Activated CD8-positive, alpha-beta memory T cell treated with anti-CD3 and anti-CD28 coated beads for 1 hour (primary cell): ENCODE measurements at places on chromosomes 4 and X.

DNA sequence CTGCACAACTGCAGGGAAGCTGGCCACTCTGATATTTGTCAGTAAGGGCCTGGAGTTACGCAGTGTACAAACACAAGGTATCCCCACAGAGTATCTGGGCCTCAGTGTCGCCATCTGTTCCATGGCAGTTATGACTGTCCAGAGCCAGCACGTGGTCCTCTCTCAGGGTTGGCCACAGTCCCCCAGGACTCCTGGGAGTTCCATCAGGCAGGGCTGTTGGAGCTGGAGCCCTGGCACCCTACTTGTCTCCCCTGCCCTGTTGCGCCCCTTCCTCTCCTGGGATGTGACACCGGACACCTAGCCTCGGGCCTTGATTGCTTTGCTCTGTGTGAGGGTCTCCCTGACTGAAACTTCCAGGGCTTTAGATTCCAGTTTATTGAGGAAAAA lies 8.4 kb downstream of the HTRA3 start:
- no peak for DNase-seq

GRCh38 chr4:88900432-88900831 lies 156.6 kb downstream of the FAM13A start:
- no peak for DNase-seq

DNA sequence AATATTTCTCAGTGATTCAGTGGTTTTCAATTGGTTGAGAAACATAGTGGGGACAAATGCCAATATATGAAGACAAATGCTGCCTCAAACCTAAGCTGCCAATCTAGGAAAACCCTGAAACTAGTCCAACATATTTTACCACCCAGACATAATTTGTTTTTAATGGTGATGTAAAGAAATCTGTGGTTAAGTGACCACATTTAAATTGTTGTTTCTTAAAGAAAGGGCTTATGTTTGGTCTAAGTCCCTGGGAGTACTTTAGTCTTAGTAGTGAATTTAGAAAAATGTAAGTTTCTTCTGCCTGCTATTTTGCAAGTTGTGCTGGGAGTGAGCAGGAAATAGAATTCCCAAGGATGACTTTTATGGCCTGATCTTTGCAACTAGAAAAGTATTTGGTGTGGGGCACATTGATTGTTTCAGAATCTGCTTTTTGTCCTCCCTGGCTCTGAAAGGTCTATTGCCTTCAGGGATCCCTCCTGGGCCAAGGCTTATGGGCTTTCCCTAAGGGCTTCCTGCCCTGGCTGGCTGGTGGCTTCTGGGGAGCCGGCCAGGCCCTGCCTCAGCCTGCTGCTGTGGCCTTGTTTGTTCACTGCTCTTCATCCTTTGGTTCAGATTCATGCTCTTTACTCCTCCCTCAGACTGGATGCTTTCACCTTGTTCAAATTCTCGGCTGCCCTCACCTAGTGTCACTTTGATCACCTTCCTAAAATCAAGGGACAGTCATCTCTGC lies 169.8 kb upstream of the JADE1 start:
- no peak for DNase-seq

DNA sequence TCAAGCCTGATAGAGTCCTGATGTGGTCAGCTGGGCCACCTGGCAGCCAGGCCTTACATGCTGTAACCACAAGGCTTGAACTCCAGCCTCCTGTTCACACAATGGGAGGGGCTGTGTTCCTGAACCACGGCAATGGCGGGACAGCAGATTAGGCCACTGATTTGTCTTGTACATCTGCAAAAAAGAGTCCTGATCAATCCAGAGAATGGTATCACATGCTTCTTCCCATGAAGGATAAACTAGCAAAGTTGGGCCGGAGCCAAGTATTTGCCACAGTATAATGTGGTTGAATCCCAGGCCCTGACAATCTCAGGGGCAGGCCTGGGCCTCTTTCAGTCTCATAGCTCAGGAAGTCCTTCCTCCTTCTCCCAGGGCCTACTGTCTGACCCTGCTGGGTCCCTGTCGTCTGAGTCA lies 2182.5 kb upstream of the AGA start:
- DNase-seq: no peak

- no peak for DNase-seq
These were observed 7.9 kb downstream of the GPR101 start for GRCh38 chrX:137025930-137026329.

DNA sequence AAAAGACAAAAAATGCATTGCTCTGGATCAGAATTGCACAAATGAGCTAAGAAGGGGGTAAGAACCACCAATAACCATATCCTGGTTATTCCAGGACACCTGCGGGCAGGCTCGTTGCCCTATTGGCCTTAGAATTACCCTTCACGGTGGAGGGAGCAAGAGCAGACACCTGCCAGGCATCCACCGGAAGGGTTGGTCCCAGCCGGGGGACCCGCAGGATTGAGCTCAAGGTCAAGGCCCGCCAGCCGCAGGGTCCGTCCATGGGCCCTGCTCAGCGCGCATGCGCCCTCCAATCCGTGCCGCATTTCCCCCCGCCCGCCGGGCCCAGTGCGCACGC lies 575 bp downstream of the SLC25A6 start:
- DNase-seq: peak; percentile 60

DNA sequence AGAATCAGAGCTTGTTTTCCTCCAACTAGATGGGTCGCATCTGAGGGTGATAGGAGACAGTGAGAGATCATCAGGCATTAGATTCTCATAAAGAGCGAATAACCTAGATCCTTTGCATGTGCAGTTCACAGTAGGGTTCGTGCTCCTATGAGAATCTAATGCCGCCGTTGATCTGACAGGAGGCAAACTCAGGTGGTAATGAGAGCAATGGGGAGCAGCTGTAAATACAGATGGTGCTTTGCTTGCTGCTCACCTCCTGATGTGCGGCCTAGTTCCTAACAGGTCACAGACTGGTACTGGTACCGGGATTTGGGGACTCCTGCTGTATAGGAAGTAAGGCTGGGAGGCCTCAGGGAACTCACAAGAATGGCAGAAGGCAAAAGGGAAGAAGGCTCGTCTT lies 276.5 kb downstream of the FAT4 start:
- no peak for DNase-seq

GRCh38 chr4:107492566-107492965 lies 227.5 kb downstream of the PAPSS1 start:
- DNase-seq: no peak

GRCh38 chr4:11152684-11153083 lies 276.0 kb downstream of the HS3ST1 start:
- DNase-seq: no peak

- no peak for DNase-seq
These were observed 132.7 kb downstream of the TMEM164 start for GRCh38 chrX:110135618-110136017.

DNA sequence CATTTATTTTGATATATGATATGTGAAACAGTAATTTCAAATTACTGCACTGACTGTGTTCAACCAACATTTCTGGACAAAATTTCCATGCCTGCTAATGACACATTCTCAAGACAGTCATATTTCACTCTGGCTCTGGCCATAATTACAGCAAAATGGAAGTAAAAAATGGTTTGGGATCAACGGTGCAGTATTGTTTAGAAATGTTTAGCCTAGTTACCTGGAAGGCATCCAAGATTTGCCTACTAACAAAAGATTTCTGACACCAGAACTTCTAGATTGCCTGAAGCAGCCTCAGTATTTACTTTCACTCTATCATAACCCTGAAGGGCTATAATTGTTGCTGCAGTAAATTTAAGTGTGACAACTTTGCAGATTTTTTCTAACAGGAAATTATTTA lies 416.3 kb downstream of the PCDH10 start:
- no peak for DNase-seq

DNA sequence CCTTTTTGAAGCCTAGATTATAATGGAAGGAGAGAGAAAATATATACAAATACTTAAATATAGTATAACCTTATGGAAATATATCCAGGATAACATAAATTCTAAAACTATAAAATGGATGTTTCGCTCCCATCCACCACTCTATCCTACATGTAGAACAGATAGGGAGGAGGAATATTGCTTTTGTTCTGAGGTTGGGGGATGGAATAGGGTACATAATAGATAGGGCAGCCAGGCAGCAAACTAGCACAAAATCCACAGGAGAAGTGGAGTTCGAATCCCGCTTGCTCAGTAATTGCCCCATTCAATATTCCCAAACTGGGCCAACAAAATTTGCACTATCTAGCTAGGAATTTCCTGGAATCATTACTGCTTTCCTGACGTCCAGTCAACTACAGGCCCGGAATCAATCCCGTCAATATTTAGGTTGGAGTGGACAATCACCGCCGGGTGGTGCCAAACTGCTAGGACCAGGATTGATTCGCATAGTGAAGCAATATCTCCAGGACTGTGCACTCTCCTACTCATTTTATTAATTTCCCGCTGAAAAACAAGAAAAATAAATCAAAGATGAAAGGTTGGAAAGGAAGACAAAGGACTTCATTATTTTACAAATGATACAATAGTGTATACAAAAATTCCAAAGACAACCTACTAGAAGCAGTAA lies 40.4 kb upstream of the PAPSS1 start:
- no peak for DNase-seq

DNA sequence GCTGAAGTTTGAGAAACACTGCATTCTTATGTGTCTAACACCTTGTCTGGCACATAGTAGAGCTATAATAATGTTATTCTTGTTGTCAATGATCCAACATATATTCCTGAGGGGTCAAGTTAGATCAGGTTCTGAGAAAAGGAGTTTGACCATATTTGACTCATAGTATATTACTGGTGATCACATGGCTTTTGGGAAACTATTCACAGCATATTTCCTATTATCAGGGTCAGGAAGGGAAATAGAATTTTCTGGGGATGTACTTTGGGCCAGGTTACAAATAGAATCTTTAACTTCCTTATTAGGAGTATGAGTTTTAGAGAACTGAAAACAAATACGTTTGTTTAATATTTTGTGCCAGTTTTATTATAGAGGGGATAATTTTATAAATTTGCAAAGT lies 11.6 kb downstream of the IL15 start:
- DNase-seq: no peak

DNA sequence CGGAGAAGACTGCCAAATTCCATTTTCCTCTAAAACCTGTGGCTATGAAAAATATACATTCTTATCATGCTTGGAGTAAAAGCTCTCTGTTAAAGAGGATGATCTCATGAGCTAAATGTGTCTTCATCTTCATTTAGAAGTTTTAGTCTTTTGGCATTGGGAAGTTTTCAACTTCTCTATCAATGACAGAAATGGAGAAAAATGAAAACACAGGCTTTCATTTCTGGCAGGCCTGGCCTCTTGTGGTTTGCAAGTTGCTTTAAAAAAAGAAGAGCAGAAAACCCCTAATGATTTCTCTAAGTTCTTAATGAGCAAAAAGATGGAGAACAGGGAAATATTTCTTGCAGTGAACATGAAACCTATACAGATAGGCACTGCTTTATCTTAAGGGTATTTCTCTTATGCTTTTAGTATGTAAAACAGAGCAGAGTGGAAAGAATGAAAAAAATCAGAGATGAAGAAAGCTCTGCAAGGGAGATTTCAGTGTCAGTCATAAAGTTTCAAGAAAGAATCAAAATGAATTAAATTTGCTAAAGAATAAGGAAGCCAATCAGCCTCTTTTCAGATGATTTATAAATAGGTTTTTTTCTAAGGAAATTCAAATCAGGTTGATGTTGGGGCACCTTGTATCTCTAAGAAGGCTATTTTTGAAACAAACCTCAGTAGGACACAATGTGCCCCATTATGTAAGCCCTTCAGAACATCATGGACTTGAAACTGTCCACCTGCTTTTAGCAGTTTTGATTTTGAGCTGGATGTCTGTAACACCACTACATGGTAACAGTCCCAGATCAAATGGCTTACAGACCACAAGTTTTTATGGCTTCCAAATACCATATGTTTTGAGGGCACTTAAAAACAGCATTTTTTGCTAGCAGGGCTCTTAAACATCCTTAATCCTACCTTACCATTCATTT lies 225.0 kb downstream of the GRIA3 start:
- DNase-seq: no peak

- DNase-seq: no peak
These were observed 1.2 kb downstream of the GUCY1A1 start for GRCh38 chr4:155667568-155668511.

DNA sequence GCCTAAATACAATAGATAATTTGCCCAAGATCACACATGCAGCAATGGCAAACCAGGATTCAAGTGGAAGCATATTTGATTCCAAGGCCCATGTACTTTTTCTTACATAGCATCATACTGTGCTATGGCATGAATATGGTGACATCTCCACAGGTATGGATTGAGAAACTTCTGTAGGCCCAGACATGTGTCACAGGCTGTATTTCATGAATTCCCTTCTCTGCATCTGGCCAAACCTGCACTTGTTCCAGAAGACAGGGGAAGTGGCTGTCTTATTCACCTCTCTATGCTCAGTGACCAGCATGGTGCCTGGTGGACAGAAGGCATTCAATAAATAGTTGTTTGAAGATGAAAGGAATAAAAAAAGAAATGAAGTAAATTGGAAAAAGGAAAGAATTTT lies 77.3 kb upstream of the TMEM164 start:
- DNase-seq: no peak

DNA sequence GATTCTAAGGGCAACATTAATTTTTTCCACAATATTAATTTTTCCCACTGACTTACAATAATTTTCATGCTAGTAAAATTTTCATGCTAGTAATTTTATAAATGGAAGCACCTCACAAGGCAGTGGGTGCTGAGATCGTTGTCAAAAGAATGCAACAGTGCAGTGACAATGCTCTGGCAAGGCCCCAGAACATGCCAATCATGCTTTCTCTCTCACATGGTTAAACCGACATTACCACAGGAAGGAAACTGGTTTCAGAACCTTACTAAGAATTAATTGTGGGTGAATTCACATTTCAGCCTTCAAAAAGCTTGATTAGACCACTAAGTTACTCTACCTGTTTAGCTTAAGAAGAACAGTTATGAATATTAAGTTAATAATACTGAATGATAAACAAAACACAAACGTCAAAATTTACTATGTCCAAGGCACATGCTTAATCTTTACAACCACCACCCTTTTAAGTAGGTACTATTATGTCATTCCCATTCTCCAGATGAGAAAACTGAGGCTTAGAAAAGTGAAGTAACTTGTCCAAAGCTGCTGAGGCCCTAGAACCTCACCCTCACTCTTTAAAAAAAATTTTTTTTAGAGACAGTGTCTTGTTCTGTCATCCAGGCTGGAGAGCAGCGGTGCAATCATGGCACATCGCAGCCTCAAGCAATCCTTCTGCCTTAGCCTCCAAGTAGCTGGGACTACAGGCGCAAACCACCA lies 10.0 kb upstream of the OPHN1 start:
- no peak for DNase-seq

GRCh38 chrX:16307950-16308349 lies 140.7 kb downstream of the MAGEB17 start:
- DNase-seq: no peak

DNA sequence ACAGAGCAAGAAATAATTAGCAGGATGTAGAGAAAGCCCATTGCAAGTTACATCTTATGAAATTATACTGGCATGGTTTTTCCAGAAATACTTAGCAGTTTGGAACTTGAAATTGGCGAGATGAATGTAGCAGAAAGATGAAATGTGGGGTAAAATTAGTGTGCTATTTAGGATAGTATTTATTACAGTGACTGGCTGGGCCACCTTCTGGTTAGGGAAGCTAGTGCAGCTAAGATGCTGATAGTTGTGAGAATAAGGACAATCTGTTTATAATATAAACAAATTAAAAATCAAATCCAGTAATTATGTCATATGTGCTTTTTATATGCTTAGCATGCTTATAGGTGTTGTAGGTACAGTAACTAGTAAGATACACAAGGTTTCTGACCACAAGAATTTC lies 74.8 kb downstream of the IL15 start:
- DNase-seq: no peak
